ENCODE measurements at places on chromosomes 12 and 14. TPM values are rescaled to one million over a fixed set of nuclear protein-coding genes. Genes with fewer than 3 reads are reported as not detected.

DIO2 gene
- 0.03 TPM for total RNA-seq

NAV3 gene
- 28.5 TPM for total RNA-seq

ADCY4 gene
- 0.49 TPM for total RNA-seq

DNA sequence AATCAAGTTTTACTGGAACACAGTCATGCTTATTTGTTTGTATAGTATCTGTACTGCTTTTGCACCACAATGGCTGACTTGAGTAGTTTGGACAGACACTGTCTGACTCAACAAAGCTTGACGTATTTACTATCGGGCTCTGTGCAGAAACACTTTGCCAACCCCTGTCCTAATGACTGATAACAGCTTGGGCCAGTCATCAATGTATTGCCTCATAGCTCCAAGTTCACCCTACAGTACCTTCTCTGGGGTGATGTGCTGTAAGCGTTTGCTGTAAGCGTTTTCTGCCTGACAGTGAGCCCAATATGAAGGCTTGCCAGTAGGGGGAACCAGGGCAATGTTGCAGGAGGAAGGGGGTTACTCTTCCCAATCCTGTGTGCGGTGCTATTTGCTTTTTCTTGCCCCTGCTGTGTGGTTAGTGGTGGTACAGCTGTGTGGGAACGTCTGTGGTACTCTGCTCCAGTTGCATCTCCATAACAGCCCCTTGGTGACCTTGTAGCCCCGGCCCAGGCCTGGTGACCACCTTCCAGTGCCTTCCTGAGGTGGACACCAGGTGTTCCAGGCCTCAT, 5.4 kb upstream of the CCDC177 start:
- DNase-seq: peak; percentile 85

GRCh38 chr12:97941686-97942354, 479.2 kb downstream of the RMST start:
- DNase-seq: no peak

Data from foreskin keratinocyte (primary cell).